Inflammatory macrophage treated with lipopolysaccharide for 1 hour (primary cell): ENCODE measurements at places on chromosomes 1 and 21.

GRCh38 chr1:2178875-2179274 is 15.7 kb downstream of the FAAP20 start:
- DNase-seq, result no peak

GRCh38 chr21:25949701-25950100 is 214.9 kb downstream of the GABPA start:
- DNase-seq, result no peak

GRCh38 chr1:213371847-213372619 is 321.0 kb downstream of the RPS6KC1 start:
- DNase-seq, result no peak

- no peak for DNase-seq
Measured at GRCh38 chr1:53643041-53643880, 95.7 kb downstream of the GLIS1 start.

DNA sequence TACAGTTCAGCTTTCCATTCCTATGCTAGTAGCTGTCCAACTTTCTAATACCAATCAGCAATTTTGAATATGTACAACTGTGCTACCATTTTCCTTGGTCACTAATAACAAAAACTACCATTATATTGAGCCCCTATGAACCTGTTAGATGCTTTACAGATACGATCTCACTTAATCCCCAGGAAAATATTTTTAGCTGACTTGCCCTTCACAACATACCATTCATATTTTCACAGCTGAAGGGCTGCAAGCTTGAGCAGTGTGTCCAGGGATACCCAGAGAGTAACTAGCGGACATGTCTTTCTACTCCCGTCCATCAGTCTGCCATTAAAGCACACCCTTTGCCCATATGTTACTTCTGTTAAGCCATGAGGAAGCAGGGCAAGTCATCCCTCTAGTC is 140.5 kb downstream of the SPATA46 start:
- no peak for DNase-seq

- peak; percentile 12 for DNase-seq
Measured at GRCh38 chr1:96865731-96866685, 144.4 kb downstream of the PTBP2 start.

DNA sequence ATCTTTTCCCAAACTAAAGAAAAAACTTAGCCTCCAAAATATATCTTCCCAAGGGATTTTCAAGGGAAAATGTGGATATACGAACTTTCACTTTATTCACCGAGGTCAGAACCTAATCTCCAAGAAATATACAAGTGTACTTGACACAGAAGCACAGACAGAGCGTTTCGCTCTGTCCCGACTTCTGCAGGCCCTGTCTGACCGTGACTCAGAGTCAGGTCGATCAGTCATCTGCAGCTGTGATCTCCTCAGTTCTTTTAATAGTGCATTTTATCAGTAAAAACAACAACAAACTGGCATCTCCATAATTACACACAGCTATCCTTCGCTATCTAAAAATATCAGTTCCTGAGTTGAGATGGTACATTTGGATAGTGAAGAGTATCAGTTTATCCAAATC is 226.6 kb downstream of the TM2D1 start:
- DNase-seq, result no peak

DNA sequence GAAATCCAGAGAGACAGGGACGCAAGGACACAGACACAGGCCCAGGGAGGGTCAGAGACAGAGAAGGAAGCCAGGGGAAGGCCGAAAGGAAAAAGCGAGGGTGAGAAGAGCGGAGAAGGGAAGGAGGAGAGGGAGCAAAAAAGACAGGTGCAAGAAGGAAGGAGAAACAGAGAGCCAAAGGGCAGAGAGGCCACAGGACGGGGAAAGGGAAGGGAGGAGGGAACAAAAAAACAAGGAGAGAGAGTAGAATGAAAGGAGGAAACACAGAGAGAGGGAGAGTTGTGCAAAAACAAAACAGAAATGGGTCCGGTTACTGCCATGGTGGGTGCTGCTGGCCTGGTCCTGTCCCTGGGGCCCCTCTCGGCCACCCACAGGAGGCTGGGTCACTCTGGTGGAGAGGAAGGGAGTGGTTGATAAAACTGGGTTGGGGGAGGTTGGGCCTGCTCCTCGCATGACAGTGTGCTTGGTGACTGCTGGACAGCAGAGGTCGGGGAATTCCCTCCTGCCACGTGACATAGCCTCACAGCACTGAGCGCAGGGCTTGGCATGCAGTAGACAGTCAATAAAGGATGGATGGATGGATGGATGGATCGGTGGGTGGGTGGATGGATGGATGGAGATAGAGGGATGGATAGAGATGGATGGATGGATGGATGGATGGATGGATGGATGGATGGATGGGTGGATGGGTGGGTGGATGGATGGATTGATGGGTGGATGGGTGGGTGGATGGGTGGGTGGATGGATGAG is 64.8 kb downstream of the RAP1GAP start:
- DNase-seq, result no peak

DNA sequence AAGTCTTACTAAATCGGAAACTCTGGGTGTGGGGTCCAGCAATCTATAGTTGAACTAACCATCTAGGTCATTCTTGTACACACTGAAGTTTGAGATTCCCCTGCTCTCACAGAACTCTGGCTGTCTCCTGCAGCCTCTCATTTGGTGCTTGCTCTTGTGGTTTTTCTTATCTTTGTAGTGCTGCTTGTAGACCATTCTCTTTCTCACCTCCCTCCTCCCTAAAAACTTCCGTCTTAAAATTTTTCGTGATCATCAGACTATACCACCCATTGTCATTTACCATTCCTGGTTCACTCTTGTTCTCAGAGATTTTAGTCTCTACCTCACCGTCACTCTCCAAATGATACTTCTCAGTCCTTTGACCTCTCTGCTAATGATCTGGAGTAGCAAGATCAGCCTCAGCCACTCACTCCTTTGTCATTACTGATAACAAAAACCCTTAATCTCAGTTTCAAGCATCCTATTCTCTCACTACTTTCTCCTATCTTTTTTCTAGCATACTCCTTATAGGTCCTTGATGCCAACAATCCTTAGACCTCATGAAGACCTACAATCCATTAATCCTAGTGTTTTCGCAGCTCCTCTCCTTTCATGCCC is 13.0 kb upstream of the EPHX4 start:
- no peak for DNase-seq

- DNase-seq, result no peak
Measured at GRCh38 chr1:174469687-174470086, 21.9 kb downstream of the GPR52 start.

- peak; percentile 93 for DNase-seq
Measured at GRCh38 chr1:60874718-60875117, 207.6 kb upstream of the NFIA start.

- DNase-seq, result no peak
Measured at GRCh38 chr1:53165408-53165961, 23.0 kb upstream of the SLC1A7 start.

DNA sequence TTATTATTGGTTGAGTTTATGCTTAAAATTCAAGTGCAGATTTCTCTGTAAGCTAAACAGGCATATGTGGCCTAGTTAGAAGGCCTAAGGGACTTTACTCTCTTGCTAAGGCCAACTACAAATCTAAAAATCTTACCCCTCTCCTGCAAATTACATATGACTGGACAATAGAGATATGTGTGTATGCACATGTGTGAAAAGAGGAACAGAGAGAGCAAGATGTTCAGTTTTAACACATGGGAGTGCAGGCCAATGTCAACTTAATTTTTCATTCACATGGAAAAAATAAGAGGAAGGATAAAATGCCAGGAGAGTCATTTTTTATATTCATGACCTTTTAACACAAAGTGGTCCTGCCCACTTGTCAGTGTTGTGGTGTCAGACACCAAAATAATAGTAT is 8.5 kb downstream of the OR10K2 start:
- DNase-seq, result no peak

GRCh38 chr1:213374369-213374768 is 323.3 kb downstream of the RPS6KC1 start:
- DNase-seq, result peak; percentile 69

DNA sequence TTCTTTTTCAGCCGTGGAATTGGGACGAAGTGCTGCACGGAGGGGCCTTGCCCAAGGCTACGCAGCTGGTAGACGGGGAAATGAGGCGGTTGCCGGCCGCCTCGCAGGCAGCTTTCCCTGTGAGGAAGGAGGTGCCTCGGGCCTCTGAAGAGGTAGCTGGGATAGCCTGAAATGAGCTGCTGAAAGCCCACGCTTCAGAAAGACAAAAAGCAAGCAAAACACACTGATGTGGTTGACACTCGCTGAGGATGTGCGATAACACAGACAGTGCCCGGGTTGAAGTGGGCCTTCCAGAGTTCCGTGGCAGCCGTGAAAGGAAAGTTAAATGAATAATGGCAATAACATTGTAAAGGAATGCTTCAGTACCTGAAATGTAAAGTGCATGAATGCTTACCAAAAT is 47.2 kb downstream of the S1PR1 start:
- no peak for DNase-seq

GRCh38 chr1:15173863-15174614 is 20.5 kb downstream of the TMEM51 start:
- no peak for DNase-seq

- no peak for DNase-seq
Measured at GRCh38 chr1:205267306-205267902, 39.7 kb downstream of the TMCC2 start.

- peak; percentile 29 for DNase-seq
Measured at GRCh38 chr1:174874331-174875053, 125.3 kb upstream of the CACYBP start.
